ENCODE measurements at places on chromosomes 7 and 10.
A peak's percentile ranks its signal among the peaks of the same experiment; 100 is the strongest.

- DNase-seq: no peak
These were observed 59.1 kb downstream of the CAMK1D start for GRCh38 chr10:12408472-12408871.

GRCh38 chr7:63521-64021 is 128.8 kb upstream of the FAM20C start:
- no peak for DNase-seq

DNA sequence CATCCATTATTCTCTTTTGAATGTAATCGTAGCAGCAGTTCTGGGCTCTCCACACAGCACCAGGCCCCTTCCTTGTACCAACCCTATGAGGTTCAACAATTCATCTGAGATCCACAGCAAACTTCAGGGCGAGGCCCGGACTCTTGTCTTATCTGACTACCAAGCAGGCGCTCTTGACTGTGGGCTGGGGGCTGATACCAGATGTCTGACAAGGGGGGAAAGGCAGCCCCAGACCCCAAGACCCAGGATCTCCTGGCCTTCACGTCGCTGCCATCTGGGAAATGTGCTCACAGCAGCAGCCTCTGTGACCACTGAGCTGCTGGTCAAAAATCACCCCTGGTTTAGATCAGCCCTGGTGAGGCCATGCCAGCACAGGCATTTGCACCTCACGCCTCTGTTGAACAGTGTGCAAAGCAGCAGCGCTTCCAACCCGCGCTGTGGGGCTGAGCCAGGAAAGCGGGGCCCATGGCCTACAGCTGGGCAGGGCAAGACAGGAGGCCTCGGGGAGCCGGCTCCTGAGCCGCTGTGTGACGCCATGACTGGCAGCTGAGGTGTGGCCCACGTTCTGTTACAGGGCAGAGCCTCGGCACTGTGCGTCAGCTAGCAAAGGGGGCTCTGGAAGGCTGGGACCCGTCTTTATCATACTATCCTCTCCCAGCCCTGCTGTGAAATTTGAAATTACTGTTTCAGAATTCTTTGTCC is 143.9 kb downstream of the PAXIP1 start:
- DNase-seq: no peak

GRCh38 chr10:122154031-122154544 is 117.0 kb upstream of the BTBD16 start:
- no peak for DNase-seq

DNA sequence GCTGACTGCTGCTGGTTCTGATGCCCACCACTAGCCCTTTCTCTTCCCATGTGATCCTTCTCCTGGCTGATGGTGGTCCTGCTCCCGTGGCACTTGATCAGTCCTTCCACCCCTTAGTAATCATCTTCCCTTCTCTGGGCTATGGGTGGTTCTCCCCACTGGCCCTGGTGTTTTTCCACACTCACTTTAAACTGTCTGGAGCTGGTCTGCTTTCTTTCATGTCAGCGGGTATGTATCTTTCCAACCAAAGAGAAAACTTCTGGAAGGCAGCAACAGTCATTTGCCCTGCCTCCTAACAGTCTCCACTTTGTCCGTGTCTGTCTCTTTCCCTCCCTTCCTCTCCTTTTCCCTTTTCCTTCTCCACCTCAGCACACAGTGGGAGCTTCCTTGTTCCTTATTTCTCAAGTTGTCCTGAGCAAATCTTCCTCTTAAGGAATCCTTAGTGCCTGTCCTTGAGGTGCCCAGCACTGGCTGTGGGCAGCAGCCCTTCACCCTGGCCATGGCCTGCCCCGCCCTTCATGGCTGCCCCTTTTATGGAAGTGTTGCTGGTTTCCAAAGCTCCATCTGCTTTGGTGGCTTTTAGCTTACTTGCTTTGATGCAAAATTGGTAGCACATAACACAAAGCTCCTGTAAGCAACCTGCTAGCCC is 189.0 kb downstream of the TCF7L2 start:
- DNase-seq: no peak

DNA sequence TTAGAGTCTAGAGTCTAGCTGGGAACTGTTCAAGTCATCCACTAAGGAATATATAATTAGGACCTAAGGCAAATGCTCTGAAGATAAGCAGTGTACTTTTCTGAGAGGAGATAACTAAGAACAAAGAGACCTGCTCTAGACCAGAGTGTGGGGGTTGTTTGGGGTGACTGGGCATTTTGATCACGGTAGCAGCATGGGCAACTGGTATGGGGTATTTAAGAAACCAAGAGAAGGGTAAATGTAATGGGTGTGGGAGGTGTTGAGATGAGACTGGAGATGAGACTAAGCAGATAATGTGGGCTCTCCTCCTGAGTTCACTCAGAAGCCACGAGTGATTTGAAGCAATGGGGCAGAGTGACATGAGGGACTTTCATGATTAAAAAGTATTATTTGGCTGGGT is 1082.9 kb downstream of the GATA3 start:
- DNase-seq: no peak

- peak; percentile 51 for DNase-seq
These were observed 54.3 kb downstream of the BMS1 start for GRCh38 chr10:42836771-42837468.

GRCh38 chr10:75228278-75228677 is 7.5 kb downstream of the COMTD1 start:
- DNase-seq: no peak

DNA sequence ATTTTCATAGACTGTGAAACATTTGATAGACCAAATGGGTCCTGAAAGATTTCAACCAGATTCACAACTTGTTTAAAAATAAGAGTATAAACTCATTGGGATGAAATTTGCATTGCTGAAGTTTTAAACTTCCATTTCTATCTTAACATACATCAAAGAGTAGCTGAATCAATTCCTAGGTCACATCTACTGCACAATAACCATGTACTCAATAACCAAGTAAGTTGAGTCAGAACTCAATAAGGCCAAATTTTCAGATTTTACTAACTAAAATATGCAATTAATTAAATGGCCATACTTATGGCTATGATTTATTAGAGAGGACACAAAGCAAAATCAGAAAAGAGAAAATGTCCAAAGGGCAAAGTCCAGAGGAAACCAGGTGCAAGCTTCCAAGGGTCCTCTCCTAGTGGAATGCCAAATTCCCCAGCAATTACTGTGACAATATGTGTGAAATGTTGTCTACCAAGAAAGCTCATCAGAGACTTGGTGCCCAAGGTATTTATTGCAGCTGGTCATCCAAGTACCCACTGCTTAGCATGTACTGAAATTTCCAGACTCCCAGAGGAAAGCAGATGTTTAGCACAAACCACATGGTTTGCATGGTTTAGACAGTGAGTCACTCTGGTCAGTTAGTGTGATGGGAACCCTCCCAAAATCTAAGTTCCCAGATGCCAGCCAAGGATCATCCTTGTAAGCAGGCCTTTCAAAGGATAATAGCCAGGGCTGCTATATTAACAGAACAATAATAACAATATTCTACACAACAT is 238.9 kb downstream of the IPMK start:
- peak; percentile 78 for DNase-seq

- no peak for DNase-seq
These were observed 275.0 kb upstream of the BMPER start for GRCh38 chr7:33630359-33630758.

DNA sequence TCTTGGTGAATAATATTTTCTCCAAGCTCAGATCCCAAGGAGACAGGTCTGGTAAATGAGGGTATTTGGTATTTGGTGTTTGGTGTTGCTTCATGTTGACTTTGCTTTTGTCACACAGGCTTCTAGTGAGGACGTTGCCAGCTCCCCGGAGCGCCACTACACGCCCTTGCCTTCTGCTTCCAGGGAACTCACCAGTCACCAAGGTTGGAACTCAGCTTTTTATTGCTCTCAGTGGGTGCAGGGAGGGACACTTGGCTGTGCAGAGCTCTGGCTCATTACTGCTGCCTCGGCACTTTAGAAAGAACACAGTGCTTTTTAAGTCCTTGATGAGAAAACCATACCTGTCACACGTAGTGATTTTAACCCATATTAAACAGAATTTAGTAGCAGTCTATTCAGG is 892.9 kb downstream of the LRMDA start:
- no peak for DNase-seq

GRCh38 chr10:5684318-5684970 is at the start of gene TASOR2:
Gene TASOR2, plus strand, starts transcription at chr10:5684838. Its CDS starts 35,805 bp downstream, at chr10:5720643.
- DNase-seq: peak; percentile 98

DNA sequence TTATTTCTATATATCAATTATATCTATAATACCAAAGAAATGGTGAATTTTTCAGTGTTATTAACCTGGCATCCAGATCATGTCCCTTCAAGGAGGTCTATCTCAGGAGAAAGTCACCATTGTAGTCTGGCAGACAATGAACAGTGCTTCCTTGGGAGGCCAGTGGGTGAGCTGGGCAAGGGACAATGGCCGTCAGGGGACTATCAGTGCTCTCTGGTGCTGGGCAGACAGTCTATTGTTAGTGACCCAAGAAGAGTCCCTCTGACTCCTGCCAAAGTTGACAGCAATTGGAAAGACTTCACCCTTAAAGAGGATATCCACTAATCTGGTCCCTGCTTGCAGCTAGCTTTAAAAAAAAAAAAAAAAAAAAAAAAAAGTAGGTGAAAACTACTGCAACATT is 7.1 kb downstream of the JAZF1 start:
- no peak for DNase-seq

DNA sequence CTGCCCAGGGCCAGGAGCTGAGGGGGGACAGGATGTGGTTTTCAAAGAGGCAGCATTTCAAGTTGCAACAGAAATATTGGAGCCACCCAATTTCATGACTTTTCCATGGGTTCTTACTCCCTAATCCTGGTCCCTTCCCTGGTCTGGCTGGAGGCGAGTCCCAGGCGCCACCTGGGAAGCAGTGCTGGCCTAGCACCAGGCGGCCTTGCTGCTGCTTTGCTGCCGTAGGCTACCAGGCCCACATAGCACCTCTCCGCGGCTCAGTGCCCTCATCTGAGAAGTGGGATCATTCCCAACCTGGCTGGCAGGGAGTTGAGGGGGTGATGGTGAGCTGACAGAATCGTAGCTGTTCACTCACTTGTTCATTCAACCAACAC is 33.7 kb downstream of the ZMIZ1 start:
- DNase-seq: peak; percentile 20

- peak; percentile 11 for DNase-seq
These were observed 547.8 kb downstream of the SORCS3 start for GRCh38 chr10:105188737-105189462.

- no peak for DNase-seq
These were observed 31.5 kb downstream of the EPC1 start for GRCh38 chr10:32315424-32315823.

GRCh38 chr7:95304990-95305389 is 19.3 kb downstream of the PON1 start:
- no peak for DNase-seq

DNA sequence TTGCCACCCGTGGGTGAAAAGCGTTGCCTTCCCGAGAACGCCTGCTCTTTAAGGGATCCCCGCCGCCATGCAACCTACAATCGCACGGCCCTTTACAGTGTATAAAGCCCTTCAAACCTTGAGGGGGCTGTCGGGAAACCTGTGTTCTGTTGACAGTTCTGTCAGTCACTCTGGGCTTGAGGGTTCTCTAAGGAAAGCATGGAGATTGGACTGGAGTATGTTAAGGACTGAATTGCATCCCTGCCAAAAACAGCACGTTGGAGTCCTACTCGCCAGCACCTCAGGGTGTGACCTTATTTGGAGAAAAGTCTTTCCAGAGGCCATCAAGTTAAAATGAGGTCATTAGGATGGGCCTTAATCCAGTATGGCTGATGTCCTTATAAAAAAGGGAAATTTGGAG is 70.6 kb downstream of the PFKFB3 start:
- no peak for DNase-seq

GRCh38 chr7:120505770-120506169 is 232.8 kb downstream of the KCND2 start:
- DNase-seq: no peak

DNA sequence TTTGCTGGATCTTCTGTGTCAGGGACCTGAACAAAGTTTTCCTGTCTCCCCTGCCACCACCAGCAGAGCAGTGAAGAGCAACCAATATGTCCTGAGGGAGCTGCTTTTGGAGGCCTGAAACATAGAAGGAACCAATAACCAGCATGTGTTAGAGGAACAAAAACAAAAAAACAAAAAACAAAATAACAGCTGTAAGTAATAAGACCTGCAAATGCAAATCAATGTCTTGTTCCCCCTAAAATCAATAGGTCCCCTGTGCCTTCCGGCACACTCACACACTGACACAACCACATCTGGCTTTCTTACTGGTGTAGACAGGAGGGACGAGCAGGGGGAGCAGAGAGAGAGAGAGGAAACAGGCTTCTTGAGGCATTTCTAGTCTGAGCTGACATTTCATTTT is 94.1 kb downstream of the NRG3 start:
- DNase-seq: no peak

DNA sequence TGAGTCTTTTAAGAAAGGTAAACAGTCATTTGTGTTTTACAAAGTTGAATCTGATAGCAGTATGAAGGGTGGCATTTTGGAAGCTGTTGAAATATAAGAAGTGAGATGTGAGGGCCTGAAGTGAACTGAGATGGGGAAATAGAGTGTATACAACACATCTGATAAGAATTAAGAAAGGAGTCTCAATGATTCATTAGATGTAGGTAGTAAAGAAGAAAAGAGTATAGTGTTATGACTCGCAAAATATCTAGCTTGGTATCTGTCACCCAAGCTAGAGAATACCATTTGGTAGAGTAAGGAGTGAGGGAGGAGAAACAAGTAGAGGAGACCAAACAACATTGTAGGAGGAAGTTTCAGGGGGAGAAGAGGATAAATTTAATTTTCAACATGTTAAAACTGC is 5.3 kb downstream of the PTPN12 start:
- DNase-seq: no peak

DNA sequence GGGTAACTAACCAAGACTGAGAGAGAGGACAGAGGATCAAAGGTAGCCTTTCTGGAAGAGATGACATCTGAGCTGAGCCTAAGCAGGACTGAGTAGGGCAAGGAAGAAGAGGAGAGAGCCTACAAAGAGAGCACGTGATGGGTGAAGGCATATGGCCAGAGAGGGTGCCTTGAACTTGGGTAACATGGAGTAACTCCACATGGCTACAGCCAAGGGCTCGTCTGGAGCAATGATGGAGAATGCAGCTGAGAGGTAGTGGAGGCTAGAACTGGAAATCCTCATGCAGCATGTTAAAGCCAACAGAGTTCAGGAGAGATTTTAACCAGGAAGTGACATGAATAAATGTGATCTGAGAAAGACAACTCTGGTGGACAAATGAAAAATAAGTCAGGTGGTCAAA is 77.8 kb downstream of the LRRC17 start:
- no peak for DNase-seq

GRCh38 chr10:132422903-132423825 is 26.2 kb downstream of the PWWP2B start:
- DNase-seq: peak; percentile 42

DNA sequence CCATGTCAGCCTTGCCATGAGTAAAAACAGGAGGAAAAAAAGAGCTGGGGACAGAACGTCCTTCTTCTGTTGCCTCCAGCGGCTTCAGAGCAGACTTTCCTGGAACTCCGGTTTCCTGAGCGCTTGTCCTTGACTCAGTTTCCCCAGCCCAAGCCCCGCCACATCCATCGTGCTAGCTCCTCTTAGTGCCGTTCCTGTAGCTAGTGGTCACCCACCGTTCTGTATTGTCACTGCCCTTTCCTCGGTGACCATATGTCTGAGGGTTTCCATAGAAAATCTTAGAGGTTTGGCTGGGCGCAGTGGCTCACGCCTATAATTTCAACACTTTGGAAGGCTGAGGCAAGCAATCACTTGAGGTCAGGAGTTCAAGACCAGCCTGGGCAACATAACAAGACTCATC is 100.1 kb downstream of the CUX1 start:
- DNase-seq: no peak

Data from choroid plexus epithelial cell (primary cell).